NCI-H510A treated with DMSO at 0.1 percent for 48 hours (cell line): ENCODE measurements at places on chromosomes 11 and 22.
A peak's percentile ranks its signal among the peaks of the same experiment; 100 is the strongest.

GRCh38 chr11:8285228-8285627, 21.6 kb upstream of the LMO1 start:
- DNase-seq: no peak

GRCh38 chr11:34850334-34850733, 65.8 kb downstream of the APIP start:
- DNase-seq: no peak

GRCh38 chr11:78304201-78304600, 113.4 kb downstream of the GAB2 start:
- DNase-seq: no peak

- no peak for DNase-seq
These were observed 856.6 kb downstream of the METTL15 start for GRCh38 chr11:28964811-28965210.

DNA sequence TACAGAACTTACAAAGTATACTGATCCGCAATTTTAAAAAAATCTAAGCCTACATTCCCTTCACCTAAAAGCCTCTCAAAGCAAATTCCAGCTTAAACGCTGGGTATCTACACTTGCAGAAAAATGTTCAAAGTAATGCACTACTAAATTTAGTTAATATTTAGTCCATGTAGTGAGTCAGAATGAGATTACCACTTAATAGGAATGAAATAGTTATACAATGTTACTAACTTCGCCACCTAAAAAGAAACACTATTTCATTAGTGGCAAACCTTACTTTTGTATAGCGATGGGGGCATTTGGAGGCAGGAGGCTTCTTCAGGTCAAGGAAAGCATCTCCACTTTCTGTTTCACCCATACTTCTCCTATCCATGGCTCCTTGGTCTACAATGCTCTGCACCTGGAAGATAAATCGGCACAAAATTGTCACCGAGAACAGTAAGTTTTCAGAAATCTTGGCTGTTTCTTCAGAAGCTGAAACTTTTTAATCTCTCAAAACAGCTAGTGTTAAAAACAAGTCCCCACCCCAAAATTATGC, 1.2 kb downstream of the EIF4ENIF1 start:
- DNase-seq: no peak

DNA sequence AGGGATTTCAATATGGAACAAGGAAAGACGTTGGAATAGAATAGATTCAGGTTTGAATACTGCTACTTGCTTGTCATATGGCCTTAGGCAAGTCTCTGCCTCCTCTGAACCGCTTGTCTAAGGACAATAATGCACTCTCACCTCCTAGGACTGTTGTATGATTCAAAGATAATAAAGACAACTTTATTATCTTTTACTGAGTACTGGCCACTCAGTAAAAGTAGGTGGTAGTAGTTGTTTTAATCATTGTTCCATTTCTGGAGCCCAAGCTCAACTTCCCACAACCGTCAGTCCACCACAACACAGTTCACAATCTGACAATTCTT, 134.2 kb downstream of the ME3 start:
- DNase-seq: no peak

DNA sequence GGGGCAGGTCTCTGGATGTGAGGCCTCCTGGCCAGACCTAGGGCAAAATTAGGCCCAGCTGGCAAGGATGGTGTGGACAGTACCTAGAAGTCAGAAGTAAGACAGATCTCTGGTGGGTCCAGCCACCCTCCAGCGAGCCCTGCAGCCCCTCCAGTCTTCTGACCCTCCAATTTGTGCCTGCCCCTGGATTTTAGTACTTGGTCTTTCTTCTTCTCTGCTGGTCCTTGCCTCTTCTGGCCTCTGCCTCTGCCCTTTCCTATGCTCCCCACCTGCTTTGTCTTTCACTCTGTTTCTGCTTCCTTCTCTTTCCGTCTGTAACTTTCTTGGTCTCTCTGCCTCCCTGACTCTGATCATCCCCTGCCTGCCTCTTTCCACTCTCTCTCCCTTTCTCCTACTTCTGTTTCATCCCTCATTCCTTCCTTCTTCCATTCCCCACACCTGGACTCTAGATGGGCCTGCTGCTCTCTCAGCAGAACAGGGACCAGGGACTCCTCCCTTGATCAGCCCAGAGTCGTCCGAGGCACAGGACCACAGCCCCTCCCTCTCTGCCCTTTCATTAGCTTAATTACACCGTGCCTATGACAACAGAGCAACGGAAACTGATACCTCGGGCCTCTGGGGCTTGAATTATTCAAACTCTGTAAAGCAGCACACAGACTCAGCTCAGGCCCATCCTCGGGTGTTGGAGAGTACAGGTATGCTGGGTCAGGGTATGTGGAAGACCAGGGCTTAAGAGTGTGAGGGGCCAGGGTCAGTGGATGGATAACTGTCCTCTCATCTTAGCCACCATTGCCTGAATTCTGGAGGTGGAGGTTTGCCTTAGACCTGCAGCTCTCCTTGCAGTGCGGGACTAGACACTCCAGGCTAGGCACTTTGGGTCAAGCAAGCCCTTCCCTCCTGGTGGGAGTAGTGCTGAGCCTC, at the start of gene CHRNA10:
Gene CHRNA10 (minus strand): TSS at position 51 of the 921 bp plus-strand sequence. CDS start 72 bp downstream, outside the sequence.
- DNase-seq: peak; percentile 0

- DNase-seq: peak; percentile 35
These were observed 34.8 kb upstream of the CARS1 start for GRCh38 chr11:3091846-3092602.

DNA sequence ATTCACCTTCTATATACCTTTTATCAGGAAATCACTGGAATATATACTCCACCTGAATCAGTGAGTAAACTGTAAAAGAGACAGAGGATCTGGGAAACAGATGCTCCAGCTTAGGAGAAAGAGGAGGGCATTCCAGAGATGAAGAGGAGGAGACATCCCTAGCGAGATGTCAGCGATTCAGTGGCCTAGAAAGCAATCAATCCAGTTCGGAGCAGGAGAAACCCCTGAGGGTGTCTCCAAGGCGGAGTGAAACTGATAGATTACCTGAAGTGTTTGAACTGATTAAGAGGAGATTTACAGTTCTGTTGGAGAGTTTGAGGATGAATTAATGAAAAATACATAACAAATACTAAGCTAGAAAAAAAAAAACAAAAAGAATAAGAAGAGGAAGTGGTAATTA, 24.5 kb upstream of the TNRC6B start:
- no peak for DNase-seq

GRCh38 chr11:1763796-1764661, at the start of gene CTSD:
Gene CTSD, minus strand, starts transcription at chr11:1763927. Its CDS starts 68 bp downstream, at chr11:1763859.
- peak; percentile 10 for DNase-seq

DNA sequence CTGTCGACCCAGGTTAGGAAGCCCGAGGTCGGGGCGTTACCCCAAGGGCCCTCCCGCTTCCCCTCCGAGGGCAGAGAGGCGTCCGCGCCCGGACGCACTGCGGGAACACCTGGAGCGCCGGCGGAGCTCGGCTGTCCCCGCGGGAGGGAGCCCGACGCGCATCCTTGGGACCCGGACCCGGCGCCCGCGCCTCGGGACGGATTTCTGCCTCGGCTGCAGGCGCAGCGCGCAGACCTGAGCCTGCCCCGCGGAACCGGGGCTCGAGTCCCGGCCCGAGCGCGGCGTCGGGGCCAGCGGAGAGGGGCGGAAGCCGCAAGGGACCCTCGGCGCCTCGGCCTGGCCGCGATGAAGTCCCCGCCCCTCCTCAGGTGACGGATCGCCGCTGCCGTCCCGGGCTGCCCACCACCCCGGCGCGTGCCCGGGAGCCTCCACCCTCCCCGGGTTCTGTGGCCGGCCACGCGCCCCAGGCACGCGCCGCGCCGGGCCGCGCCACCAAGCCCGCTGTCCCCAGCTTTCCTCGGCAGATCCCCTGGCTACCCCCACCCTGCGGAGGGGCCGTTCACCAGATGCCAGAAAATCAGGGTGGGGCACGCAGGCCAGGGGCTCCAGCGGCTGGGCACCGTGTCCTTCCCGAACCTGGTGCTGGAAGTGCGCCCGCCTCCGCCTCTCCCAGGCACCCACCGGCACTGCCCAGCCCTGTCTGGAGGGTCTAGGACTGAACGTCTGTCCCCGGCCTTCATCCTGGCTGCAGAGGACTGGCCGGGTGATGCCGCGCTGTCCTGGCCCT, 410 bp downstream of the GLB1L3 start:
- DNase-seq: no peak
